ENCODE measurements at places on chromosomes 5 and 9.
A peak's percentile ranks its signal among the peaks of the same experiment; 100 is the strongest.

- no peak for DNase-seq
Observed at GRCh38 chr5:147359581-147359980, 124.8 kb downstream of the STK32A start.

- no peak for DNase-seq
Observed at GRCh38 chr5:180009581-180009980, 62.0 kb downstream of the RNF130 start.

GRCh38 chr5:179255527-179256327, 89.5 kb downstream of the ADAMTS2 start:
- no peak for DNase-seq

GRCh38 chr9:120434532-120434931, 145.4 kb downstream of the CDK5RAP2 start:
- DNase-seq, result no peak

- DNase-seq, result no peak
Observed at GRCh38 chr5:129246088-129246487, 151.5 kb downstream of the ISOC1 start.

GRCh38 chr9:112753725-112754124, 3.2 kb downstream of the SNX30 start:
- no peak for DNase-seq

GRCh38 chr5:173329491-173330337, 1.5 kb upstream of the STC2 start:
- DNase-seq, result no peak

DNA sequence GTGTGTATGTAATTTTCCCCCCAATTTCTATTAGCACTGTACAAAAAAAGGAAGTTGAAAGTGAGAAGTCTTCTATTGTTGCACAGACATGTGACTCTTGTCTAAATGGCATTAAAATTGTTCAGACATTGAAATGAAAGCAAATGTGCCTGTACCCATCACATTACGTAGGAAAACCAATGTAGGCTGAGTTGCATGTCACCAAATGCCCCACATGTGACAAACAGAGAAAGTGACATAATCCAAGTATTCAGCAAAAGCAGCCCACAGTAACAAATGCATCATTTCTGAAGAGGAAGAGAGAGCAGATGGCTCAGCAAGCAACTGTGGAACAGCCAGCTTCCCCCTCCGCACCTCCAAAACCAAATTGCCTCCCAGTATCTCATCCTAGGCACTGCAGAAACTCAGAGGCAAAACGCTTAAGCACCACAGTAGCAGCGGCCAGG, 161.5 kb upstream of the NR4A3 start:
- DNase-seq, result no peak

- DNase-seq, result no peak
Observed at GRCh38 chr9:136372561-136373299, 739 bp downstream of the CARD9 start.

- no peak for DNase-seq
Observed at GRCh38 chr5:122738088-122738487, 36.8 kb upstream of the SNX2 start.

GRCh38 chr9:14188011-14188410, 125.9 kb downstream of the NFIB start:
- DNase-seq, result no peak

DNA sequence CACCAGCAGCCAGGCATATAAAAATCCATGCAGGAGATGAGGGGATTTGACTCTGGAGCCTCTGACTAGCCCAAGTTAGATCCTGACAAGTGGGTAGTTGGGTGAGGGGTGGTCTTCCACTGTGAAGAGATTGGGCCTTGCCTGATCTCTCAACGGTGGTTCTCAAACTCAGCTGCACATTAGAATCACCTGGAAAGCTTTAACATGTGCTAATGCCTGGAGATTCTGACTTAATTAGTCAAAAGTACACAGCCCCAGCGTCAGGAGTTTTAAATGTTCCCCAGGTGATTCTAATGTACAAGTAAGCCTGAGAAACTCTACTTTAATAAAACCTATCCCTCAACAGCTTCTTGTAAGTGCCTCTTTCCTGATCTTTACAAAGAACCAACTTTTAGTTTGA, 57.5 kb downstream of the GCNT4 start:
- DNase-seq, result no peak

DNA sequence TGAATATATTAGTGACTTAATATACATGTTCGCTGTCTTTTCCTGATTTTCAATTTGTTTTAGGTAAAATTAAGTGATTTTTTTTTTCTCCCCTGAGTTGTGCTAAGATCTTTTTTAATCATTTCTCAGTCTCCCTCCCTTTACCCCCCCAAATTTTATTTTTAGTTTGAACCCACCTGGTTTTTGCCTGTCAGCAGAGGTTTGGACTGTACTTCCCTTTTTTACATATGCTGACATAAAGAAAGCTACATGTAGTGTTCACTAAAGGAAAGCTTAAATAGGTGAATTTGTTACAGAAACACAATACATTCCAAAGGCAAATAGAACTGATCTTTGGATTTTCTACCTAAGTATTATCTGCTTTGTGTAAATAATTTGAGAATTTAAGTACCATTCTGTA, 82.2 kb downstream of the IPO11 start:
- DNase-seq, result no peak

- no peak for DNase-seq
Observed at GRCh38 chr5:91417219-91417618, 34.1 kb upstream of the ARRDC3 start.

- DNase-seq, result no peak
Observed at GRCh38 chr5:78803941-78804340, 155.4 kb upstream of the LHFPL2 start.

GRCh38 chr5:97075649-97076048, 66.8 kb downstream of the LIX1 start:
- no peak for DNase-seq

- no peak for DNase-seq
Observed at GRCh38 chr5:8756498-8757084, 789.3 kb downstream of the SEMA5A start.

- no peak for DNase-seq
Observed at GRCh38 chr5:128334010-128334716, 203.9 kb downstream of the FBN2 start.

- DNase-seq, result no peak
Observed at GRCh38 chr5:95923918-95924544, 37.6 kb downstream of the ELL2 start.

DNA sequence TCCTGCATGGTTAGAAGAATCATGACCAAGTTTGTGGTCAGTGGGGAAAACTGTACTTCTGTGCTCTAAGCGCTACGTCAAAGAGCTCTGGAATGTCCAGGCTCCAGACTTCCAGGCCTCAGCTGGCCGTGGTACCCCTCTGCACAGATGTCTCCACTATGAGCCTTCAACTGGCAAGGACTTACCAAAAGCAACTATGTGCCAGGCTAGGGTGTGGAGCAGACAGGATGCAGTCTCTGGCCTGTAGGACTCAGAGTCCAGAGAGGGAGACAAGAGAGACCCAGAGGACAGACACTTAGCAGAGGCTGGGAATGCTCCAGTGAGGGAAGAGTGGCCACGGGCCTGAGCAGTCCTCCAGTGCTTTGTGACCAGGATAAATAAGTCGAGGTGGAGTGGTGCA, 31.0 kb upstream of the TCF7 start:
- no peak for DNase-seq

DNA sequence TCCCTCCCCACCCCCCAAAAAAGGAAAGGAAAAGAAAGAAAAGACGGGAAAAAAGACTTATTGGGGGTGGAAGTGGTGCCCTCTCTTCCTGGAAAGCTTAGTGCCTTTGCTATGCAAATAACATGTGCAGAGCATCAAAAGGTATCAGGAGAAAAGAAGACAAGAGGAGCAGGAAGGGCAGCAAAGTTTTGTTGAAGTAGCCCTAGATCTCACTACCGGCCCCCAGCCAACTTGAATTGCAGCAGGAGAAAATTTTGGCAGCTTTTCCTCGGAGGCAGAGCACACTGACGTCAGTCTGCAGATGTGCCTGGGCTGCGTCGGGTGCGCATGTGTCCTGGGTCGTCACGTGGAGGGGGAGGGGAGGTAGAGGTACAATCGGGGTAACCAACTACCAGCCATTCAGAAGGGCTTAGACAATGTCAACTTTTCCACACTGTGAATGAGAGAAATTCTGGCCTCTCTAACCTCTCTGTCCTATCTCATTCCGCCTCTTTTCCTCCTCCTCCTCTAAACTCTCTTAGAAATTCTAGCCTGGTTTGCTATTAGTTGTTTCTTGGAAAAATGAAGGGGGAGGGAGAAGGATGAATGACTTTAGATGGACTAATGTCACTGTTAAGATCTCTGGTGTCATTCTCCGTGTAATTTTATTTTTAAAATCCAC, at the start of gene ADAMTS6:
Gene ADAMTS6 (minus strand): TSS at position 286 of the 661 bp plus-strand sequence. CDS start 8,247 bp downstream, outside the sequence.
- peak; percentile 87 for DNase-seq

DNA sequence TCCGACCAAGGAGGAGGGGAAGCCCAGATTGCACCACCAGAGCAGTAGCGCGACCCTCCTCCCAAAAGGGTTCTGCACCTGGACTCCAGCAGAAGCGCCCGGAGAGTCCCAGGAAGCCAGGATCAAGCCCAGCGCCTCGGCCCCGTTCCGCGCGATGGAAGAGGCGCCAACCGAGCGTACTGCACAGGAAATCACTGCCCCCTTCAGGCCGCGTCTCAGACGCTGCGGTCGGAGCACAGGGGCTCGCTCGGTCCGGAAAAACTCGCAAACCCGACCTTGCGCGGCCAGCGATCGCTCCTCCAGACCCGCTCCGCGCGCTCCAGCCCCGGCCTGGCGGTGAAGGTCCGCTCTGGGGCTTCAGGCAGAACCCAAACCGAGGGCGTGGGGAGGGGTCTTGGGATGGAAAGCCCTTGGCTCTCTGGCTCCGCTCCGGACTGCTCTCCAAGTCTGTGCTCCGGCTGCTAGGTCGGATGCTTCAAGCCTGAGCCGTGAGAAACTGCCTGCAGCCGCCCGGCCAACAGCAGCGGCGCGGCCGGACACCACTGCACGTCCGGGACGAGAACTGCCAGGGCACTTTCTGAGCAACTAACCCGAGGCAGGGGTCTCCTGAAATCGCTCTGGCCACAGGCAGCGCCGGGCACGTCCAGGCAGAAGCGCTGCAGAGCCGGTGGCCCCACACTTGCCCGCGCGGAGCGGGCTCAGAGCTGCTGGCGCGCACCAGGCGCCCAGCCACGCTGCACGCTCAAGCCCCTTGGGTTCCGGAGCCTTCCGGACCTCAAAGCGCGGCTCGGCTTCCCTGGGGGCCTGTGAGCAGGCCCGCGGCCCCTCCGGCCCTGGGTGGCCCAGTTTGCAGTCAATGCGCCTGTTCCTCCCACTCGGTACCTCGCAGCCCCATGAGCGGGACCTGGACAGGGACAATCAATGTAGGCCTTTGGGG, 1.3 kb downstream of the GABBR2 start:
- DNase-seq, result peak; percentile 74

DNA sequence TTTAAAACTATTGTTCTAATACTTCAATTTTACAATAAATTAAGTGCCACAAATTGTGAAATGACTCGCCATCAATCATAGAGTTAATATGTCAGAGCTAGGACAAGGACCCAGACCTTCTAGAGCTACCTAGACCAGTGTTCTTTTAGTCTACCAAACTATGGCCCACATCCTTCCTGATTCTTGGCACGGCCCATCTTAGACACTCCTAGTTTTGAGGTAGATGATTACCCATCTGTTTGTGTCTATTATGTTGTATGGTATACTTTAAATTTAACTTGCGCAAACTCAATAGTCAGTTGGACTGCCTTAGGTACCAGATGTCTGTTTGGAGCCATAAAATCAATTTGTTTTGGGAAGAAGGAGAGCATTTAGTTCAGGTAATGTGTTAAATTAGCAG, 17.5 kb downstream of the CDC26 start:
- DNase-seq, result no peak

DNA sequence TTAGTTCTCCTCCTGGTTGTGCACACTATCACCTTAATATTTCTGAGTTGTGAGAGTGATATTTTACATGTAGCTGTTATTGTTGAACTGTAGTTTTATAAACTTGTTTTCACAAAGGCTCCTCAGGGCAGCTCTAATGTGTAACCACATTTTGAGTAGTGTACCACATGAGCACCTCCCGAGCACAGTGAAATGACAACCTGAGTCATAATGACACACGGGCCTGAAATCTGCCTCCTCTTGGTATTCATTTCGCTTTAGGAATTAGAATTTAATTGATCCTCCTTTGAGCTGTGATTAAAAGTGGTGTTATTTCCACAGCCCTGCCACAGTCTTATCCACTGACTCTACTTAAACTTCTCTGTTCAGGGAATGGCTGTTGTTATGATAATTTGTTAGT, 7.9 kb downstream of the MTRR start:
- DNase-seq, result no peak

GRCh38 chr9:129822898-129823541, 916 bp downstream of the TOR1A start:
- no peak for DNase-seq

- DNase-seq, result no peak
Observed at GRCh38 chr9:34518896-34519295, 3.9 kb downstream of the ENHO start.

DNA sequence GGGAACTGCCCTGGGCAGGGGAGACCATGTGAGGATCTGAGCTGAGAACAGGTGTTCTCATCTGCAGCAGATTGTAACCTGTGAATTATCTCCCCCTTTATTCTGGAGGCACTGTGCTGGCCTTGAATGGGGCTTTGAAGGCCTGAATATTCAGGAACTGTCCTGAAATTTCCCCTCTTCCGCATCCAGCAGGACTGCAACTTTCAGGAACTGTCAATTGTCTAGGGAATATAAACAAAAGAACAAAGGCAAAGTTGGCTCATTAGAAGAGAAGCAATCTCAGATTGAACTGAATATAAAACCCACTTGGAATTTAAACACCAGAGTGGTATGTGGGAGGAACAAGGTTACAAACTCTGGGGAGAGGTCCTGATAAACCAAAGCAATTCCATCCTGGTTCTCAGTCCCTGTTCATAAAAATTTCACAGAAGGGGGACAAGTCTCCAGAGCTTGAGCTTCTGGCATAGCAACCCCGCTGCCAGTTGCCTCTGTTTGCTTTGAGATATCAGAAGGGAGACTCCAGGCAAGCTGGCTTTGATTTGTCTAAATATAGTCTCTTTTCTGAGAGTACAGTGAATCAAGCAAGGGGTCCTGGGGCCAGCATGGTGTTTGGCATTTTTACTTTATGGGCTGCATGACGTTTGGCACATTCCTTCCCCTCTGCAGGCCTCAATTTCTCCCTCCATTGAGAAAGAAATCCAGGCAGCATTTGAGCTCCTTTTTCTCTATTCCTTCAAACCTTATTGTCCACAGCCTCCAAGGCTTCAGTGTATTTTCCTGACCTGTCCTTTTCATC, 47.5 kb downstream of the ADRB2 start:
- DNase-seq, result no peak

GRCh38 chr5:24320643-24321042, 324.1 kb downstream of the CDH10 start:
- DNase-seq, result no peak

DNA sequence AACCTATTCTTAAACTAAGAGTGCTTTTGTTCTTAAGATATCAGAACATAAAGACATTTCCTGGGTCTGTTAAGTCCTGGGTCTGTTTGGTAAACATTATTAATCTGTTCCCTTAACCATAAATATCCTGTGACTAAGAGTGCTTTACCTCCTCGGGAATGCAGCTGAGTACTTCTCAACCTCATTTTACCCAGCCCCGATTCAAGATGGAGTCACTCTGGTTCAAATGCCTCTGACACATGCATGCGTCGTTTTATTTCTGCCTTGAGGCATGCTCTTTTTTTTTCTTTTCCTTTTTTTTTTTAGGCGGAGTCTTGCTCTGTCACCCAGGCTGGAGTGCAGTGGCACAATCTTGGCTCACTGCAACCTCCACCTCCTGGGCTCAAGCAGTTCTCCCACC, 39.8 kb upstream of the FBXL17 start:
- DNase-seq, result no peak
